ENCODE measurements at places on chromosomes 1 and 21.

GRCh38 chr1:207191776-207192175, 87.7 kb downstream of the C4BPA start:
- DNase-seq, result no peak

DNA sequence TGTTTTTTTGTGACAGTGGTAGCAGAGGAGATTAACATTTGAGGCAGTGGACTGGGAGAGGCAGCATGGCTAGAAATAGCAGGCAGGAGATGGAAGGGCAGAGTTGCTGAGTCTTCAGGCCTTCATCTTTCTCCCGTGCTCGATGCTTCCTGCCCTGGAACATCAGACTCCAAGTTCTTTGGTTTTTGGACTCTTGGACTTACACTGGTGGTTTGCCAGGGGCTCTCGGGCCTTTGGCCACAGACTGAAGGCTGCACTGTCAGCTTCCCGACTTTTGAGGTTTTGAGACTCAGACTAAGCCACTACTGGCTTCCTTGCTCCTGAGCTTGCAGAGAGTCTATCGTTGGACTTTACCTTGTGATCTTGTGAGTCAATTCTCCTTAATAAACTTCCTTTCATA, 24.2 kb upstream of the LEFTY2 start:
- no peak for DNase-seq

GRCh38 chr1:53644496-53644895, 94.5 kb downstream of the GLIS1 start:
- no peak for DNase-seq

- no peak for DNase-seq
Measured at GRCh38 chr1:201694608-201695335, 134.2 kb upstream of the IPO9 start.

DNA sequence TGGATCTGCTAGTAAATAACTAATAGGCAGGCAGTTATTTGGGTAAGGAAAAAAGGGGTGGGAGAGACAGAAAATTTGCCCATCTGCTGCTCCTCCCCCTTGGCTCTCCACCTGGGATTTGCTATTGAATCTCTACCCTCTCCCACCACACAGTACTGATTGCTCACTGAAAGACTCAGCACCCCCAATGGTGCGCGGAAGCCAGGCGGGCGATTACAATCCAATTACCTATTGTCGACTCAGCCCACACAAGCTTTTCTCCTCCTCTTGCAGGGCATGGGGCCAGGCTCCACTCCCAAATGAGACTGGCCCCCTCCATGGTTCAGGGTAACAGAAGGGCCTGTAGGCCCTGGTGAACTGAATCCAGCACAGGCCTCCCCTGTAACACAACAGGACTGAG, 2.7 kb upstream of the HMGN2 start:
- DNase-seq, result no peak

Measured in T-helper 1 cell (primary cell).